ENCODE measurements at places on chromosomes 7 and 10. TPM values are rescaled to one million over a fixed set of nuclear protein-coding genes. Genes with fewer than 3 reads are reported as not detected.
A peak's percentile ranks its signal among the peaks of the same experiment; 100 is the strongest.

DNA sequence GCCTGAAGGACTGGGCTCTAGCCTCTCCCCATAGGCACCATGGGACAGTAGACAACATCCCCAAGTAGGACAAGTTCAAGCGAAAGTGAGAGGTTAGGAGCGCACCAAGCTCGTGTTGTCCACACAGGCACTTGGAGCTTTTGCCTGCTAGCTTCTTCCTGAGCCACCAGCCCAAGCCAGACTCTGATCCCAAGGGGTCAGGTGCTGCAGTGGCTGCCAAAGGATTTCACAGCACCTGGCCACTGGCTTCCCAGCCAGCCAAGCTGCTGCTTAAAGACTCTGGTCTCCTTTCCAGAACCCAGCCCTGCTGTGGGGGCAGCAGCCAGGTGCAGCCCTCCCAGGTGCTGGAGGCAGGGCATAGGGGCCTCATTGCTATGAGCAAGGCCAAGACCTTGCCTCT lies 33.0 kb upstream of the UNC5B start:
- no peaks in the 10 kb centered on the region for H3K36me3 ChIP-seq
- no peak for DNase-seq
- no peak overlapping the region for H3K27ac ChIP-seq
- H3K4me3 ChIP-seq = no peak overlapping the region
- no peaks in the 10 kb centered on the region for H3K4me1 ChIP-seq

DNA sequence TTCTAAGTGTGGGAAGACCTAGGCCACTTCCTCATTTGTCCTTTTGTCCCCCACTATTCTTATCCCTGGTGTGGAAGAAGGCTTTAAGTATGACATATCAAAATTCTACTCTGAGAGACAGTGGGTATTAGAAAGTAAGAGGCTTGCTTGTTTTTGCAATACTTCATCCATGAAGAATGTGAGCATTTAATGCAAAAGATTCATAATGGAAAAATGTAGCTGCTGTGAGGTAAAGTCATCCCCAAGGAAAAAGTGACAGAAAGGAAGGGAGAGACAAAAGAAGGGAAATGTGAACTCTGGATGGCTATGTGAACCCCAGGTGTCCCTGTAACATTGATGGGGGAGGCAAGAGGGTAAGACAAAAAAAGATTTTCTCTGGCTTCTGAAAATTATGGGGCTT lies 607.5 kb downstream of the SORCS1 start:
- no peaks in the 10 kb centered on the region for H3K4me1 ChIP-seq
- no peak overlapping the region for H3K4me3 ChIP-seq
- H3K27me3 ChIP-seq = no peaks in the 10 kb centered on the region
- H3K27ac ChIP-seq = no peak overlapping the region
- H3K36me3 ChIP-seq = no peaks in the 10 kb centered on the region
- DNase-seq = no peak

DNA sequence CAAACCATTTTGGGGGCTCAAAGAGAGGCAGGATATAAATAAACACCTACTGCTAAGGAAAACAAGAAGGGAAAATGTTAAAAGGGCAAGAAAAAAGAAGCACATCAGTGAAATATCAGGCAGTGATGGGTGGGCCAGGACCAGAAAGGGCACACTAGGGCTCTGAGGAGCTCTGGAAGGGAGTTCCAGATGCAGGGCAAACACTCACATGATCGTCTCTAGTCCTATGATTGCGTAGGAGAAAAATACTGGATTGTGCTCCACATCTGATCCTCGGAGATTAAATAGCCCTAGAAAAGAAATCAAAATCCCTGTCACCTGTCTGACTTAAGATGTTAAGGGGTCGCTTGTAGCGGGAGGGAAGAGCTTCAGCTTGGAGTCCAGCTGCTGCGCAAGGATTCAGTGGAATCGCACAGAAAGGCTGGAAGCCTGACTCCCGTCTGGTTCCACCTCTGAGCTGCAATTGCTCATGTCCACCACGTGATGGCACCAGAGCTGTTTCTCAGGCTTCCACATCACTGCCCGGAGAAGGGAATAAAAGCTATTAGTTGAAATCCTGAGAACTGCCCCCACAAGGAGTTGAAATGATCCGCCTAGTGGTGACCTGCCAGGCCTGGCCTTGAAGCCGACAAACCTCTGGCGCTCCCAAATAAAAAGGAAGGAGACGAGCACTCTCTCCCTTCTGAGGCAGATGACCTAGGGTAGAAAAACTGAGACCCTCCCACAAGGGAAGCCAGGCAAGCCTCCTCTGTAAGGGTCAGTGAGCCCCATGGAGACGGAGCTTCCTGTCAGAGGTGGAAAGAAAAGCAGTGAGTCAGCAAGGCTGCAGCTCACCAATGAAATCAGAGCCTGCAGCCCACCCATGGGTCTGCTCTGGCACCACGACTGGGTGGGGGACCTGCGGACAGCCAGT lies 39.2 kb downstream of the XPNPEP1 start:
- DNase-seq = peak; percentile 56
- no peak overlapping the region for H3K27ac ChIP-seq
- no peaks in the 10 kb centered on the region for H3K4me1 ChIP-seq
- H3K27me3 ChIP-seq = no peaks in the 10 kb centered on the region

- H3K36me3 ChIP-seq = no peaks in the 10 kb centered on the region
- no peak for DNase-seq
These were observed 450.9 kb upstream of the MKI67 start for GRCh38 chr10:128576943-128577670.

DNA sequence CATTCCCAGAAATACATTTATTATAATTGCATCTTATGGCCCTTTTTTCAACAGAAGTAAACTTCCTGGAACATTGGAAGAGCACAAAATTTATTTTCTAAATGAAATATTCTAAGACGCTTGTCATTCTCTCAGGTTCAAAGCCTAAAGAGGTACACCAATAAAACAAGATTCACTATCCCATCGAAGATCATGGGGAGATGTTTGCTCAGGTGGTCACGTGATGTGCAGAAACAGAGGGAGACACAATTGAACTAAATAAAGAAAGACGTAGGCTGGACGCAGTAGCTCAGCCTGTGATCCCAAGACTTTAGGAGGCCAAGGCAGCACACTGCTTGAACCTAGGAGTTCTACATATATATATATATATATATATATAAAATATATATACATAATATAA lies 46.0 kb upstream of the TMEM254 start:
- H3K4me3 ChIP-seq = no peak overlapping the region
- H3K27ac ChIP-seq = no peak overlapping the region
- DNase-seq = no peak

- no peaks in the 10 kb centered on the region for H3K36me3 ChIP-seq
- H3K27me3 ChIP-seq = no peaks in the 10 kb centered on the region
- H3K4me3 ChIP-seq = no peak overlapping the region
- DNase-seq = no peak
- peak overlapping the region; percentile 100 for H3K27ac ChIP-seq
- H3K4me1 ChIP-seq = peaks cover 14% of the 10 kb centered on the region
These were observed 2.0 kb upstream of the TM9SF3 start for GRCh38 chr10:96588616-96589419.

DNA sequence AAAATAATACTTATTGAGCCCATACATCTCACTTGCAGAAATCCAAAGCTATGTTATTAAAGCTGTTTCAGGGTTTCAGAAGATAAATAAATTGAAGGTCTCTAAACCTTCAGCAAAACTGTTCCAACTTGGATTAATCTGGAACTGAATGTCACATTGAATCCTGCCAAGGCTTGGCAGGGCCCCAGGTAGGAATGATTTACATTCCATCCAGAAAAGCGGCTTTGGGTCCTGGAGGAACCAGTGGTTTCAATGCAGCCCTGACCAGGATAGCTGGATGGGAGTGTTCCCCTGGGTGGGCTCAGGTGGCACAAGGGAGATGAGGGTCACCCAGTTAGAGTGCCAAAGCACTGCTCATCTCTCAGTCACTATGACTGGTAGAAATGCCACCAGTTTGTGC lies 37.0 kb upstream of the TMEM72 start:
- no peak overlapping the region for H3K27ac ChIP-seq
- no peak overlapping the region for H3K4me3 ChIP-seq
- H3K27me3 ChIP-seq = no peaks in the 10 kb centered on the region
- no peaks in the 10 kb centered on the region for H3K36me3 ChIP-seq

GRCh38 chr7:147861058-147861716 lies 729.4 kb upstream of the C7orf33 start:
- H3K27me3 ChIP-seq = no peaks in the 10 kb centered on the region
- no peak overlapping the region for H3K27ac ChIP-seq
- H3K36me3 ChIP-seq = no peaks in the 10 kb centered on the region
- no peak overlapping the region for H3K4me3 ChIP-seq
- no peaks in the 10 kb centered on the region for H3K4me1 ChIP-seq

DNA sequence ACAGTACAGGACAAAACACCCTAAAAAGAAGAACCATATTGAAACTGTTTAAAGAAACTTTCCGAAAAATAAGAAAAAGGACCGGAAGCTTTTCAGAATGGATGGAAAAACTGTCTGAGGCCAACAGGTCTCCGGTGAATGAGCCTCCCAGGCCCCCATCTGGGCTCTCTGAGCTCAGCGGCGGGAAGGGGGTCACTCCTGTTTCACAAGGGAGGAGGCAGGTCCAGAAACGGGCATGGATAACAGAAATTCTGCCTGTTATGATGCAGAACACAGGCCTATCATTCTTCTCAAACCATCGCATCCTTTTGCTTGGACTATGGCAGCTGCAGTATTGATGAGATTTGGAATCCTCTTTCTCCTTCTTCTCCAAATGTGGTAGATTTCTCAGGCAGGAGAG lies 58.9 kb upstream of the SHH start:
- H3K36me3 ChIP-seq = no peaks in the 10 kb centered on the region
- H3K27me3 ChIP-seq = no peaks in the 10 kb centered on the region
- no peak overlapping the region for H3K27ac ChIP-seq
- no peak overlapping the region for H3K4me3 ChIP-seq
- no peak for DNase-seq

GRCh38 chr10:6986927-6987326 lies 406.9 kb upstream of the PRKCQ start:
- no peak overlapping the region for H3K4me3 ChIP-seq
- H3K27ac ChIP-seq = no peak overlapping the region
- H3K36me3 ChIP-seq = no peaks in the 10 kb centered on the region
- H3K27me3 ChIP-seq = no peaks in the 10 kb centered on the region
- no peaks in the 10 kb centered on the region for H3K4me1 ChIP-seq
- DNase-seq = no peak

DNA sequence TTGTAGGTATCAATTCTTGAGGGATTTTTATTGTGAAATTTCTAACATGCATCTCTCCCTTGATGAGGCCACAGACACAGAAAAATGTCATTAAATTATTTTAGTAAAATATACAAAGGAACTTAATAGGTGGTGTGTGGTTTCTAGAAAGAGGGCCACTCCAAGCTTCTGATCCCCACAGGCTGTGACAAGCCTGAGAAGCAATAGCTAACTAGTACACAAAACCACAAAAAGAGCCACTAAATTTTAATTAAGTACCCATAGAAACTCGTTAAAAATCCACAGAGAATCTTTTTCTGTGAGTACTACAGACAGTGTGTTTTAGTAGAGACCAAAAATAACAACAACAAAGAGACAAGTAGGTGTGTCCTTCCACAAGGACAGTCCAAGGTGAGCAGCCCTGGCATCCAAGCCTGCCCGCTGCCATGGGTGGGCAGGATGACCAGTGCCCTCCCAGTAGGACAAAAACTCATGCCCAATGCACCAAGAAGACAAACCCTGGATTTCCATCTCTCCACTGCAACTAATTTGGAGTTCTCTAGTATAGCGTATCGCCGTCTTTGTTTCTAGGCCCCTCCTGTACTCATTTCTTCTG lies 81.0 kb downstream of the RNF216 start:
- no peak overlapping the region for H3K4me3 ChIP-seq
- DNase-seq = no peak
- H3K27me3 ChIP-seq = no peaks in the 10 kb centered on the region
- peak overlapping the region; percentile 57 for H3K27ac ChIP-seq
- H3K36me3 ChIP-seq = no peaks in the 10 kb centered on the region

DNA sequence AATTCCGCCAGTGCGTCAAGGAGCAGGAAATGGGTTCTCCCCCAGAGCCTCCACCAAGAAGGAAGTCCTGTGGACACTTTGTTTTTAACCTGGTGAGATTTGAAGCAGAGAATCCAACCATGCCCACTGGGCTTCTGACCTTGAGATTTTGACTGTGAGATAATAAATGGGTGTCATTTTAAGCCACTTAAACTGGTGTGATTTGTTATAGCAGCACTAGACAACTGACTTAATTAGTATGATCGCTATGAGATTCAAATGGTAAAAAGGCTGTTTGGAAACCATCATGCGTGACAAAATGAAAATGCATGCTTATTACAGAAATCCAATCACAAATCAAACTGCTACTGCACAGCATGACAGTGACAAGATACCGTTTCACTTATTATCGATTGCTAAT lies 98.0 kb downstream of the ADAM12 start:
- H3K4me1 ChIP-seq = no peaks in the 10 kb centered on the region
- no peak overlapping the region for H3K27ac ChIP-seq
- H3K36me3 ChIP-seq = no peaks in the 10 kb centered on the region

DNA sequence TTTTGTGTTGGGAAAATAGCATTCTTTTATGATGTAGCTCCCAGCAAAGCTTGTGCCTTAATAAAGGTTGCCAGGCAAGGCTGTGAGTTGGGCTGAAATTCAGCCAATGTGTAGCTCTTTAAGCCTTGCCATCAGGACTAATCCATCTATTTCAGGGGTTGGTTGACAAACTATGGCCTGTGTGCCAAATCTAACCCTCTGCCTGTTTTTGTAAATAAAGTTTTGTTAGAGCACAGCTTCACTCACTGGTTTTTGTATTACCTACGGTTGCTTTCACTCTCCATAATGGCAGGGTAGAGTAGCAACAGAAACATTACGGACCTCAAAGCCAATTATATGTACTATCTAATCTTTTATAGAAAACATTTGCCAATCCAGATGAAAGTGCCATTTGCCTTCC lies 638.1 kb upstream of the POT1 start:
- DNase-seq = no peak
- H3K27me3 ChIP-seq = no peaks in the 10 kb centered on the region
- no peak overlapping the region for H3K27ac ChIP-seq

GRCh38 chr7:117372073-117372472 lies 49.2 kb upstream of the WNT2 start:
- no peaks in the 10 kb centered on the region for H3K4me1 ChIP-seq
- H3K4me3 ChIP-seq = no peak overlapping the region
- H3K36me3 ChIP-seq = no peaks in the 10 kb centered on the region
- H3K27me3 ChIP-seq = no peaks in the 10 kb centered on the region
- no peak for DNase-seq
- H3K27ac ChIP-seq = no peak overlapping the region

The NODAL gene
- total RNA-seq = not detected

The IGFBP3 gene
- 4.8 TPM for total RNA-seq

The CRYGN gene
- 0.46 TPM for total RNA-seq

The ASB15 gene
- total RNA-seq = not detected

The GCK gene
- 0.43 TPM for total RNA-seq

The CCDC186 gene
- total RNA-seq = 33.2 TPM

The LRCH4 gene
- total RNA-seq = 346 TPM

The TPK1 gene
- 21.2 TPM for total RNA-seq

The CLCN1 gene
- total RNA-seq = not detected

The PBLD gene
- 1.3 TPM for total RNA-seq

The SAMD9L gene
- total RNA-seq = 30.6 TPM

The RNF32 gene
- total RNA-seq = not detected

Data from naive thymus-derived CD4-positive, alpha-beta T cell (primary cell).